ENCODE measurements at places on chromosomes 16 and 17. TPM values are rescaled to one million over a fixed set of nuclear protein-coding genes. Genes with fewer than 3 reads are reported as not detected.
A peak's percentile ranks its signal among the peaks of the same experiment; 100 is the strongest.

GRCh38 chr17:62592341-62593099, 35.0 kb upstream of the MRC2 start:
- DNase-seq: no peak

DNA sequence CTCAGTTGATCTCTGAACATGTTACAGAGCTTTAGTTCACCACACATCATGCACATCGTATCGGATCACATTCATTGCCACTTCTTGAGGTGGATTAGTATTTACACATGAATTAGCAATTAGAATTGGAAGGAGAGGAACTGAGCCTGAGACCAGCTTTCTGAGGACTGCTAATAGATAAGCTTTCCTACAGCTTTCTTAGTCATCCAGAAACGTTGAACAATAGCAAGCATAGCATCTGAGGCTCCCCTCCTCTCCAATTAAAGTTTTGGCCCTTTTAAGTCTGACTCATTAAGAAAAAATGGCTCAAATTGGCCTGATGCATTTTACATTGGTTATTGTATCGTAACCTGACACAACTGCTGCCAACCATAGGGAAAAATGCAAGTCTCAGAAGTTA, 1130.4 kb downstream of the CDH8 start:
- no peak for DNase-seq

The TEKT5 gene
- not detected for total RNA-seq

- DNase-seq: peak; percentile 83
These were observed 215.2 kb downstream of the ZFHX3 start for GRCh38 chr16:72832621-72833248.

GRCh38 chr16:30446203-30446595, 525 bp upstream of the SEPHS2 start:
- DNase-seq: no peak

The CDK12 gene
- 19.7 TPM for total RNA-seq

The CD79B gene
- total RNA-seq: 4.6 TPM

GRCh38 chr17:73722165-73722564, 77.9 kb upstream of the SDK2 start:
- DNase-seq: no peak

The FLOT2 gene
- total RNA-seq: 84.2 TPM

GRCh38 chr17:80337195-80337895, 76.7 kb downstream of the RNF213 start:
- DNase-seq: no peak

The GPR142 gene
- not detected for total RNA-seq

- DNase-seq: peak; percentile 11
These were observed 41.2 kb downstream of the TNFRSF13B start for GRCh38 chr17:16930571-16931317.

DNA sequence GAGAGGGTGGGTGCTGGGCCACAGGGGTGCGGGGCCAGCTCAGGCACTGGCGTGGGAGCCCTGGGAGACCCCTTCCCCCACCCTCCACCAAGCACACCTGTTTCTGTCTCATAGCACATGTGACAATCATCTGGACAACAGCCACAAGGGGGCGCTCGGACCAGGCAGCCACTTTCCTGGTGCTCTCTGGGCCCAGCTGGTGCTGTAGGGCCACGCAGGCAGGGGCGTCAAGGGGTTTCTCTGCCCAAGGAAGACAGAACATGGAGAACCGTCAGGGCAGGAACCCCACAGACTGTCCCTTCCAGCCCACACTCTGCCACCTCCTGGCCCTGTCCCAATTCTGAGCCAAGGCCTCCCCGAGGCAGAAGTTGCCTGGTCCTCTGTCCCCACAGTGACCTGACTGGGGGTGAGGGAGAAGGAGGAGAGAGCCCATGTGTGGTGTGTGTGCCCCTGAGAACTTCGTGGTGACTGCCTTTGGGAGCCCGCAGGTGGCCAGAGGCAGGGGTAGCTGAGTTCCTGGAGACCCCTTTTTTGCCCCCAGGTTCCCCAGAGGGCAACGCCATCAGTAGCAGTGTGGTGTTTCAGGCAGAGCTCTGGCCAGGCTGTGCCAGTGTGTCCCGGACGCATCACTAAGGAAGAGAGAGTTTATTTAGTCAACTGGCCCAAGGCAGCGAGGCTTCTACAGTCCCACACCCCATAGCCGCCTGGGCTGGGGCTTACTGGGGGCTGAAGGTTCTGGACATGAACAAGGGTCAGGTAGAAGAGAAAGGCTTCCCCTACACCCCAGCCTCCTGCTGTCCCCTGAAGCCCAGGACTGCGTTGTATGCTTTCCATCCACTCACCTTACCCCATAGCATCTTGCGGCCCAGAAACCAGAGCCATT, 3.1 kb upstream of the SETD6 start:
- DNase-seq: peak; percentile 75

The TBC1D3E gene
- total RNA-seq: not detected

The TMEM107 gene
- 7.9 TPM for total RNA-seq

GRCh38 chr16:86554599-86554916, 477 bp downstream of the MTHFSD start:
- DNase-seq: no peak

The NDUFB10 gene
- total RNA-seq: 601 TPM

- no peak for DNase-seq
These were observed 218.0 kb upstream of the TNRC6C start for GRCh38 chr17:77740481-77740880.

The ZMYND15 gene
- total RNA-seq: 0.08 TPM

GRCh38 chr16:31114468-31114867, 3.0 kb upstream of the KAT8 start:
- DNase-seq: no peak

GRCh38 chr17:47928415-47928814, 13.0 kb upstream of the PNPO start:
- DNase-seq: no peak

- no peak for DNase-seq
These were observed 1437.4 kb downstream of the CDH11 start for GRCh38 chr16:63684149-63685101.

The KCTD11 gene
- total RNA-seq: 3.9 TPM

The MYH8 gene
- total RNA-seq: not detected

The SLC13A2 gene
- not detected for total RNA-seq

GRCh38 chr16:70434484-70435260, 4.2 kb downstream of the ST3GAL2 start:
- DNase-seq: no peak

- DNase-seq: no peak
These were observed 279.0 kb upstream of the ZFHX3 start for GRCh38 chr16:73326770-73327470.

GRCh38 chr17:49878931-49879904, 31.3 kb upstream of the TAC4 start:
- no peak for DNase-seq

- no peak for DNase-seq
These were observed 193.1 kb upstream of the IRX6 start for GRCh38 chr16:55130911-55131310.

The KRT33A gene
- not detected for total RNA-seq

DNA sequence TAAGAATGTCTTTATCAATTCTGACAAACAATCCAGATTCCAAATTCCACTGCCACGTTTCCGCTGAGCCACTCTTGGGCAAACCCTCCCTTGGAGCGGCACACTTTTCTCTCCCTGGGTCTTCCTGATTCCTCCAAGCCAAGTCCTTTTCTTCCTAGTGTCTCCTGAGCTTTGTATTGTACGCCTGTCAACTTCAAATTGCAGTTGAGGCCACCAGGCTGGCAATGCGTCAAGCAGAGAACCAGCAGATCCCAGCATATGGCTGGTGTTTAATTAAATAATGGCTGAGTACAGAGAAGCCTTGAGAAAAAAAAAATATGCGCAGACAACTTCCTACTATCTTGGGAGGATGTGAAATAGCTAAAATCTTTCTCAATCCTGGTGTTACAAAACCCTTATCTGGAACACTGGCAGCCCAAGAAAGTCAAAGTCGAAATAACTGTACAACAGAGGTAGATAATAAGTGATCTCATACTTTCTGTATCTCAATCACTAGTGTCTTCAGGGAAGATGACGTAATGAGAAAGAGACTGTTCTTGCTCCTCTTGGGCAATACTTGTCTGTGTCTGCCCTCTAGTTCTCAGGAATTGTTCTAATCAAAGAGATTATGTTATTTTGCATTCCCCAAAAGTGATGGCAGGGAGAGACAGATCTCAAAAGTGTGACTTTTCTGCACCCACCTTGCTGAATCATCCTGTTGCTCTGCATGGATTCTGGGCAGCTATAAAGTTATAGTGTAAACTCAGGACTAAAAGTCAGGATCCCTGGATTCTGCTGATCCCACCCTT, 15.0 kb downstream of the SMIM36 start:
- DNase-seq: peak; percentile 34

DNA sequence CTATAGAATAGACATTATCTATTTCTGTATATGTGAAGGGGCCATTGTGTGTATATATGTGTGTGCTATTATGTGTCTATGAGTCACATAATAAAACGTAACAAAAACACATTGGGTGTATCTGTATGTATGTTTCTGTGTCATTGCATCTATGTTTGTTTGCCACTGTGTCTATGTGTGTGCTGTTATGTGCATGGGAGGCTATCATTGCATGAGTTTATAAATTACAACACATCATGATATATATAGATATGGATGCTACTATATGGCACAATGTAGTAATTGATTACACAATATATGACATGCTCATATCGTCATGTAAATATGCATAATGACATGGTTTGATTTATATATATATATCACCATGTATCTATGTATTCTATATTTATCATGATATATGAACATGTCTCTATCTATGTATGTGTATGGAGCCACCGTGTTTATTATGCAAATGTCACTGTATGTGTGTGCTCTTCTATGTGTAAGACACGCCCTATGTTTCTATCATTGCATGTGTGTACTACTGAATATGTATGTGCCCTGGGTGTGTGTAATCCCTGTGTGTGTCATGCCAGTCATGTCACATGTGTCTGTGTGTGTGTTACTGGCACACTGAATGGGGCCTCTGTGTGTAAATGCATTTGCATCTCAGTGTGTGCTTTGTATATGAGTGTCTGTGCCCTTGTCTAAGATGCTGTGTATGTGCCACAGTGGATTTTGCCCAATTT, 1.4 kb upstream of the TSPOAP1 start:
- DNase-seq: no peak

DNA sequence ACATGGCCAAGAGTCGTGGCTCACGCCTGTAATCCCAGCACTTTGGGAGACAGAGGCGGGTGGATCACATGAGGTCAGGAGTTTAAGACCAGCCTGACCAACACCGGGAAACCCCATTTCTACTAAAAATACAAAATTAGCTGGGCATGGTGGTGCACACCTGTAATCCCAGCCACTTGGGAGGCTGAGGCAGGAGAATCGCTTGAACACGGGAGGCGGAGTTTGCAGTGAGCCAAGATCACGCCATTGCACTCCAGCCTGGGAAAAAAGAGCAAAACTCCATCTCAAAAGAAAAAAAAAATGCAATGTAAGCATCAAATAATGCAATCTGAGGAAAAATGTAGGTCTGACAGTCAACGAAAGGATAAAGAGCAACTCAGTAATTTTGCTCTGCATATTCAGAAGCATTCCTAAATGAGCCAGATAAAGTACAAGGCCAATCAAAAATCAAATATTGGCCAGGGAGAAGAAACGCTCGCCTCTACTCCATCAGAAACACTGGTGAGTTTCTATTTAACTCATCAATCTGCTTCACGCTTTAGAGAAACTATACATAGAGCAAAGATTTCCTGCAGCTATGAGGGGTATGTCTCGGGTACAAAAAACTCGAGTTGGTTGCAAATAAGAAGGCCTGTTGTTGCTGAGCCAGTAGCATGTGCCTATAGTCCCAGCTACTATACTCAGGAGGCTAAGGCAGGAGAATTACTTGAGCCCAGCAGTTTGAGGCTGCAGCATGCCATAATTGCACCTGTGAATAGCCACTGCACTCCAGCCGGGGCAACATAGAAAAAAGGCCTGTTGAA, 3.7 kb downstream of the TXNDC11 start:
- no peak for DNase-seq

- DNase-seq: no peak
These were observed 134.6 kb upstream of the ADAMTS18 start for GRCh38 chr16:77569406-77569805.

GRCh38 chr17:19237389-19238166, 412 bp downstream of the EPN2 start:
- peak; percentile 37 for DNase-seq

- DNase-seq: no peak
These were observed 53.4 kb downstream of the BEAN1 start for GRCh38 chr16:66480265-66481080.

- DNase-seq: no peak
These were observed 535.7 kb upstream of the HSBP1 start for GRCh38 chr16:83271970-83272575.

- DNase-seq: no peak
These were observed 35.0 kb downstream of the GAN start for GRCh38 chr16:81349608-81350305.

- DNase-seq: no peak
These were observed 41.6 kb downstream of the MARF1 start for GRCh38 chr16:15601212-15601879.

- no peak for DNase-seq
These were observed 444.0 kb downstream of the HS3ST3B1 start for GRCh38 chr17:14744761-14745473.

The TRIM25 gene
- 17.2 TPM for total RNA-seq

DNA sequence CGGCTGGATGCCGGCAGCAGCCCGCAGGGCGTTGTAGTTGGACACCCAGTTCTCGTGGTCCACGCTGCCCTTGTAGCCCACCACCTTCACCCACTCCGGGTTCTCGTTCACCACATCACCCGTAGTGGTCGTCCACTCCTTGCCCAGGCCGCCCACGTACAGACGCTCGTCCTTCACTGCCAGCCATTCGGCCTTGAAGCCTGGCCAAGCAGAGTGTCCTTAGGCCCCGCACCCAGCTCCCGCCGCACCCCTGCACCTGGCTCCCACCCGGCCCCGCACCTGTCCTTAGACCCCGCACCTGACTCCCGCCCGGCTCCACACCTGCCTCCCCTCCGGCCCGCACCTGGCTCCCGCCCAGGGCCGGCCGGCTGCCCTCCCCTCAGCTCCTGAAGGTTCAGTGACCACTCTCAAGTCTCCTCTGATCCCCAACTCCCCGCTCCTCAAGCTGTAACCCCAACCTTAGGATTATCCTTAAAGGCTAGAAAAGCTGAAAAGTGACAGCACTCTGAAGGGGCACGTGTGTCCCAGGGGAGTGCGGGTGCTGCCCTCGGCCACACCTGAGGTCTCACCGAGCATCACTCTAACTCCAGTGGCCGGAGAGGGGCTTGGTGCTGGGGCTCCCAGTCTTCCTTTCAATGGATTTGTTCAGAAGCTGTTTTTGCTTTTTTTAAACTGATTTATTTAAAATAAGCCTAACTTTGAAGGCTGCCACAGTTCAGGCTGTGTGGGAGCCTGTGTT, 14.4 kb downstream of the CANT1 start:
- DNase-seq: no peak

DNA sequence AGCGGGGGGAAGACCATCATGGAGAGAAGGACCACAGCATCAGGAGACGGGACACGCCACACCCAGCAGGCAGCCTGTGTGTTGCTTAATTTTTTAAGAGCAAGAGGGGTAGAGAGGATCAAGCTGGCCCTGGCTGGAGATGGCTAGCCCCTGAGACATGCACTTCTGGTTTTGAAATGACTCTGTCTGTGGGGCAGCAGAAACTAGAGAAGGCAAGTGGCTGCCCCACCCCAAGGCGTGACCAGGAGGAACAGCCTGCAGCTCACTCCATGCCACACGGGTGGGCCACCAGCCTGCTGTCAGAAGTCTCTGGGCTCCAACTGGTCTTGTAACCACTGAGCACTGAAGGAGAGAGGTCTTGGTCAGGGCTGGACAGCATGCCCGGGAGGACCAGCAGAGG, 75.5 kb downstream of the SOCS1 start:
- no peak for DNase-seq

The CHMP1A gene
- total RNA-seq: 37.3 TPM

GRCh38 chr16:66569827-66570405, 3.7 kb downstream of the CMTM1 start:
- DNase-seq: no peak

The KRT15 gene
- not detected for total RNA-seq

Data from left ventricle myocardium inferior (tissue), 1 donor.